ENCODE measurements at places on chromosomes 2 and 18. TPM values are rescaled to one million over a fixed set of nuclear protein-coding genes. Genes with fewer than 3 reads are reported as not detected.

Gene TDRD15
- total RNA-seq, result not detected

Gene ASIC4
- total RNA-seq, result not detected

Gene TRIM43
- total RNA-seq, result not detected

GRCh38 chr18:25327584-25327983 lies 24.4 kb downstream of the ZNF521 start:
- DNase-seq, result no peak

DNA sequence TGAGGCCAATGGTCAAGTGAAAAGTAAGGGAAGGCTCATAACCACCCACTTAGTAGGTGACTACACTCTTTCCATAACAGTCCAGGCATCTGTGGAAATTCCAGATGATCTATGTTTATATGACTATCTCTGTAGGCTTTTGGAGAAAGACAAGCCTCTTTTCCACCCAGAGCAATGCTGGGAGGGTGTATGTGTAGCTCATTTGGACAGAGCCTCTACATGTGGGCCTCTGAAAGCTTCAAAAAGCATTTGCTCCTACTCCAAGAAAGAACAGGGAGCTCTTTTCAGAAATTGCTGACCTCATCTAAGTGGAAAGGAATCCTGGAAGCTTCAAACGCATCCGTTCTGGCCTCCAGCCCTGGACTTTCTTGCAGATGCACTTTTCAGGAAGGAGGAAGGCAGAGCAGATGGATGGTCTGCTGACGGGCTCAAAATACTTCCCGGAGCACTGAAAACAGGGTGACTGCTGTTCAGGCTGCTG lies 308.7 kb downstream of the LRATD1 start:
- DNase-seq, result no peak

GRCh38 chr18:63062246-63062645 lies 257.3 kb downstream of the BCL2 start:
- DNase-seq, result no peak

DNA sequence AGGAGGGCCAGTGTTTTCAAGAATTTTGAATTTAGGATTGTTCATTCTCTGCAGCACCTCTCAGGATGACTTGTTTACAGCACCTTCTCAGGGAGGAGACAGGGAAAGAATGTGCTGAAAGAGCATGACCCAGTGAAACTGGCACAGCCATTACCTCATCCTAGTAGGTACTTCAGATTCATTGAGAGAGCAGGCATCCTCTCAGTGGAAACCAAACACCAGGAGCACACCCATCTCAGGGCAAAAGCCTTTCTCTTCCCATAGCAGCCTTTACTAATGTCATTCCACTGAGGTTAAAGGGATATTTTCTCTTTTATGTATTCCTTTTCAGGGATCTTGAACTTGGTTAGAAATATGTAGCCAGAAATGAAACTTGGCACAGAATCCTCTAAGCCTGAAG lies 2.6 kb downstream of the MAP2 start:
- peak; percentile 87 for DNase-seq

GRCh38 chr2:203583701-203584100 lies 48.6 kb upstream of the RAPH1 start:
- DNase-seq, result peak; percentile 91

- no peak for DNase-seq
Observed at GRCh38 chr2:128568106-128568505, 249.4 kb upstream of the HS6ST1 start.

Measured in renal cortical epithelial cell (primary cell).